Activated CD8-positive, alpha-beta memory T cell treated with anti-CD3 and anti-CD28 coated beads for 24 hours (primary cell): ENCODE measurements at places on chromosomes 16 and 17.

DNA sequence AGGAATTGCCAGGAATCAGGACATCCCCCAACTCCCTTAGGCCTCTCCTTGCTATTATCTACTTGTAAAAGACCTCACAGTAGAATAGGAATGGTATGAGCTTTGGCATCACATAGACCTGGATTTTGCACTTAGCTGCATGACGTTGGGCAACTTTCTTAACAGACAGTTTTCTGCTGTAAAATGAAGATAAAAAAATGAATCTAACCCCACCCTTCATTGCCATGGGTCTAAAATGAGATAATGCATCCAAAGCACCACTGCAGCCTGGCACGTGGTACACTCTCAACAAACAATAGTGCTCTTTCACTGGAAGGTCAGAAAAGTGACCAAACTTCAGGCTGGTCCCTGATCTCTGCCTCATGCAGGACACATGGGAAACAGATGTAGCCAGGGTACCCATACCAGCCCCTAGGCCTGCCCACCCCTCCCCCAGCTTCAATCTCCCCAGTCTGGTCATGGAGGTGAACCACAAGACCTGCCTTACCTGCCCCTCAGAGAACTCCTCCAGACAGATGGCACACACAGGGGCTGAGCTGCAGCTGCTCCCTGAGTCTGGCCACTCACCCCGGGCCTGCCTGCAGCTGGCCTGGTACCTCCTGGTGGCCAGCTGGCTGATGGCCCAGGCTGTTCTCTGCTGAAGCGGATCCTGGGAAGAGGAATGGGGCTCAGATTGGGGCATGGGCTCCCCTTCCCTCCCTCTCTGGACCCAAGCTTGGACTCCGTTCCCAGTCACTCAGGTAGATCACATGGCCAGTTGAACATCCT, 8.5 kb upstream of the SUPT4H1 start:
- DNase-seq = no peak

DNA sequence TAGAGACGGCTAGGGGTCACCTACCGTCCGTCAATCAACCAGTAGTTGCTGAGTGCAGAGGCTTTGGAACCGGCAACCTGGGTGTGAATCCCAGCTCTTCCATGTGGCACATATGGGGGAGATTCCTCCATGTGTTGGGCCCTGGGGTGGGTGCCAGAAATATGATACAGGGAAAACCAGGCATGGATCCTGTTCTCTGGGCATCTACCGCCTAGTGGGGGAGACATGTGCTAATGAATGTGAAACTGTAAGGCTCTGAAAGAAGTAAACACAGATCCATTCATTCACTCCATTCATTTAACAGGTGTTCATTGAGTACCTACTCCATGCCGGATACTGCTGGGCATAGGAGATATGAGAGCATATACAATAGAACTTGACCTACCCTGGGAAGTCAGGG, 39.5 kb upstream of the SDK2 start:
- DNase-seq = no peak

- no peak for DNase-seq
Measured at GRCh38 chr17:38534498-38534885, 71.3 kb downstream of the SRCIN1 start.

DNA sequence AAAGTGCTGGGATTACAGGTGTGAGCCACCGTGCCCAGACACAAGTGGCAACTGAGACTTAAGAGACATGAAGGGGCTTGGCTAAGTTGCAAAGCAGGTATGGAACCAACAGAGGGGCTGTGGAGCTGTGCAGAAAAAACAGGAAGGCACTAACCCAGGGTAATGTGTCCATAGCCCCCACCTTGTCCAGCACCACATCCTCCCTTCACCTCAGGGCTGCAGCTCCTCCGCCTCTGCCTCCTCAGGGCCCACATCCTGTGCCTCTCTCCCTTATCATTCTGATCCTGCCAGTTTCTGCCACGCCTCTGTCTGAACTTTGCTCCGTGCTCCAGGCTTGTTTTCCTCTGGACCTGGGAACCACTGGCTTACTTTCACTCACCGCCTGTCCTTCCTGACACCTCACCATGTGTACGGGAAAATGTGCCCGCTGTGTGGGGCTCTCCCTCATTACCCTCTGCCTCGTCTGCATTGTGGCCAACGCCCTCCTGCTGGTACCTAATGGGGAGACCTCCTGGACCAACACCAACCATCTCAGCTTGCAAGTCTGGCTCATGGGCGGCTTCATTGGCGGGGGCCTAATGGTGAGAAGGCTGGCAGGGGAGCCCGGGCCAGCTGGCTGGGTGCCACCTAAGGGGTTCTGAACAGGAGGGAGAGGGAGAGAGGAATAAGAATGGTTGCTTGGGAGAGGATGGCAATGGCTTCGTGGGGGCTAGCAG, at the start of gene TM4SF5:
TM4SF5 (plus strand) TSS at position 368 of the 716 bp plus-strand sequence; CDS start at position 405, 37 bp downstream.
- no peak for DNase-seq

DNA sequence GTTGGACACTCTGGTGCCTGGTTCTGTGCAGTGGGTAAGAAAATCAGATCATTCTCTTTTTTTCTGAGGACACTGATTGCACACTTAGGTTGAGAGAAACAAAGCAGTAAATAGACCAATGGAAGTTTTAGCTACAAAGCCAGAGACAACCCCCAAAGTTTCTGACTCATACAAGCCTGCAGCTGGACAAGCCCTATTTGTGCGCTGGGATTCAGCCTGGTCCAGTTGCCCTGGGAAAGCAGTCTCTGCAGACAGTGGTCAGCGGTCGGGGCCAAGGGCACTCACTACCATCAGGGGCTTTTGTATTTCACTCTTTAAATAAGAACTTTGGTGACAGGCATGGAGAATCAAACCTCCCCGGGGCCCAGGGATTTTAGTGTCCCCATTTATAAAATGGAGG, 6.0 kb upstream of the RHBDL3 start:
- no peak for DNase-seq

DNA sequence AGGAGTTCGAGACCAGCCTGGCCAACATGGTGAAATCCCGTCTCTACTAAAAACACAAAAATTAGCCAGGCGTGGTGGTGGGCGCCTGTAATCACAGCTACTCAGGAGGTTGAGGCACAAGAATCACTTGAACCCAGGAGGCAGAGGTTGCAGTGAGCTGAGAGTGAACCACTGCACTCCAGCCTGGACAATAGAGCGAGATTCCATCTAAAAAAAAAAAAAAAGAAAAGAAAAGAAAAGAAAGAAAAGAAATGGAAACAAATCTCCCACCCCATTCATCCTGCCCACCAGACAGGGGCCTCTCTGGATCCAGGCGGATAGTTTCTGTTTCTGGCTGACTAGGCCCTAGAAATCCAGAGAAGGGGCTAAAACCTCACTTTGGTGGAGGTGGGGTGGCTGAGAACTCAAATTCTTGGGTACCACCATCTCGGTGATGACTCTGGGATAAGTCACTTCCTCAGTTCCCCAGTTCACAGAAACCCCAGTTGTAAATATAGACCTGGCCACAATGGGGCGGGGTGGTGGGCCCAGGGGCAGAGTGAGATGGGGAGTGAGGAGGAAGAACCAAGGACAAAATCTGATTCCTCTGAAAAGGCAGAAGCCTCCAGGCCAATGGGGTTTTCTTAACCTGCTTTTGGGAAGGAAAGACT, 22.2 kb downstream of the SOCS1 start:
- peak; percentile 89 for DNase-seq

GRCh38 chr17:10610884-10611283, 46.2 kb downstream of the MYH3 start:
- DNase-seq = no peak

DNA sequence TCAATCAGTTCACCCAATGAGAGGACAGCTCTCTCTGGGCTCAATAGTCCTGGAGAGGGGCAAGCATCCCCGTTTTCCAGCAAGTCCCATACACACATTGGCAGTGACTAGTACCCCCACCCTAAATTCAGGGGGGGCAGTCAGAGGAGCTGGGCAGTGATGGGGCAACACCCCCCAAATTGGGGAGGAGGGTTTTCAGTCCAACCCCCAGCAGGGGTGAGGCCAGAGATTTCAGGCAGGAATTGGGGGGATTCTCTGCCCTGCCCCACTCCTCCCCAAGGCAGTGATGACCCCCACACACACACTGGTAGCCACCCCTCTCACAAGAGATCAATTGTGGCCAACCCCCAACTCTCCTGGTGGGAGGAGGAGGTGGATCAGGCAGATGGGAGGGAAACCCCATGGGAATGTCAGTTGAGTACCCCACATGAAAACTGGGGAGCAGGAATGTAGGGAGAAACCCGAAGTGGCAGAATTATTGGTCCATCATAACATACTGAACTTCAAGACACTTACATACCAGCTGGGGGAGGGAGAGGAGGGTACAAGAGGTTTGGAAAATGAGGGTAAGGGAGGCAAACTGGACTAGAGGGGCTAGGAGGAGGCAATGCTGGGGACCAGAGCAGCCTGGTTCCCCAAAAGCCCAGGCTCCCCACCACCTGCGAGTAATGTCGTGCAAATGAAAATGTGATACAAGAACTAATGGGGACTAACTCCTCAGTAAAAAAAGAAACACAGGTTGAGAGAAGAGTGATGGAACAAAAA, 3.1 kb downstream of the VAMP2 start:
- DNase-seq = no peak

DNA sequence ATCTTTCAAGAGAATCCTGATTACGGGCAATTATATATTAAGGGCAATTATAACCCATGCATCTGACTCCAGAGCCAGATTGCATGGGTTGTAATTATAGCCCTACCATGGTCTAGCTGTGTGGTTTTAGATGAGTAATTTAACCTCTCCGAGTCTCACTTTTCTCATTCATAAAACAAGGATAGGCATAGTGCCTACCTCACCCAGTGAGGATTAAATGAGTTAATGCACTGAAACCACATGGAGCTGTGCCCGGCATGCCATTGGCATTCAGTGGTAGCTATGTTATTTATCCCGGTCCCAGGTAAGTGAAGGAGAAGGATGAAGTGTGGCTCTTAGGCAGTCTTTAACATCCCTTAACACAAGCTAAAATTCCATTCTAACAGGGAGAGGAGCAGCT, 6.3 kb downstream of the SNX20 start:
- DNase-seq = no peak

- DNase-seq = no peak
Measured at GRCh38 chr17:29149431-29150064, 30.6 kb downstream of the MYO18A start.

DNA sequence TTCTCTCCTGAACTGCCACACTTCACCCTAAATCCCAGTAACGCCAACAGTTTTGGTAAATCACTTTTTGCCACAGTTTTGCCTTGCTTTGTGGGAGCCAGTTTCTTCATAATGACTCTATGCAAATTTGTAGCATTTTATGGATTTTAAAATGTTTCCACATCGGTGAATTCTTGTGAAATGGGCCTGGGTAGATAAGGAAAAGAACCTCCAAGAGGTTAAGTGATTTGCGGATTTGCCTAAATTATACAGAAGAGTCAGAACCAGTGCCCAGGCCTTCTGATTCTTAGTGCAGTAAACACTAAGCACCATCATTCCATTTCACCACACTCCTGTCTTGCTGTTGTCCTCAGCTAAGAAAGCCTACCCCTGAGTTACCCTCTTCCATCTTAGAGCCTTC, 17.9 kb downstream of the MINK1 start:
- no peak for DNase-seq

DNA sequence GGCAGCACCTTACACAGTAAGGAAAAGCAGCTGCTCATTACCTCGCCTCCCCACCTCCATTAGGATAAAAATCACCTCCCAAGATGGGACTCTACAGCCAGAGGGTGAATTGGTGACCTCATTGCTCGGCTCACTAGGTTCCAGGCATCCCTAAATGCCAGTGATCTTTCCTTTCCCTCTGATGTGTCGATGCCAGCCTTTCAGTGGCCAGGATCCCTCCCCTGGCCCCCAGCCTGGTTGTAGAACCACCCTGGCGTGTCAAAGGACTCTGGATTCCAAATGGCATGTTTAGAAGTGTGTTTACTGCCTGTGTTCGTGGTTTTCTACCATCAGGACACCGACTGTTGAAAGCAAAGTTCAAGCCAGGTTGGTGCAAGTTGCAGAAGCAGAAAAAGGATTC, 72.1 kb upstream of the LYRM9 start:
- DNase-seq = no peak

DNA sequence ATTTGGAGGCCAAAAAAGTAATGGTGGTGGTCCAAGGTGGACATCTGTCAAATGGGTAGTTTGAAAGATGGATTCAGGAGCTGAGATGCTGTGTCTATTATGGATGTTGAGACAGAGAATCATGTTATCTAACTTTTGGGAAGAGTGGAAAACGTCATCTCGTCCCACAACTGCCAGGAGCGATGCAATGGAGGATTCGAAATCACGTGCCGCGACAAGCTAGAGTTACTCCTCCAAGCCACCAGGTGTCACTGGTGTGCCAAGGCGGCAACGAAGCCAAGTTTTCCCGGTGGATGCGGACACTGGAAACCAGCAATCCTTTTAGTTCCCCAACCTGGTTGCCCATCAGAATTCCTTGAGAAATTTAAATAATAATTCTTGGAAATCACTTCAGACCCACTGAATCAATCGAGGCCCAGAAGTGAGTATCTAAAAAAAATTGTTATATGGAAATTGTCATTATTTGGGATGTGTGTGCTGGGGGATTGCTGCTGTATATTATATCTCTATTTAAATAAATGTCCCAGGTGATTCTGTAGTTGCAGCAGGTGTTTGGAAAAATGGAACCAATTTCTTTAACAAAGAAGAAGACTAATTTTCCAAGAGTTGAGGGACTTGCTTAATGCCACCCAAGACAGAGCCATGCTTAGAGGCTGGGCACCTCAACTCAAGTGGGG, 206.1 kb downstream of the HAPSTR1 start:
- no peak for DNase-seq

DNA sequence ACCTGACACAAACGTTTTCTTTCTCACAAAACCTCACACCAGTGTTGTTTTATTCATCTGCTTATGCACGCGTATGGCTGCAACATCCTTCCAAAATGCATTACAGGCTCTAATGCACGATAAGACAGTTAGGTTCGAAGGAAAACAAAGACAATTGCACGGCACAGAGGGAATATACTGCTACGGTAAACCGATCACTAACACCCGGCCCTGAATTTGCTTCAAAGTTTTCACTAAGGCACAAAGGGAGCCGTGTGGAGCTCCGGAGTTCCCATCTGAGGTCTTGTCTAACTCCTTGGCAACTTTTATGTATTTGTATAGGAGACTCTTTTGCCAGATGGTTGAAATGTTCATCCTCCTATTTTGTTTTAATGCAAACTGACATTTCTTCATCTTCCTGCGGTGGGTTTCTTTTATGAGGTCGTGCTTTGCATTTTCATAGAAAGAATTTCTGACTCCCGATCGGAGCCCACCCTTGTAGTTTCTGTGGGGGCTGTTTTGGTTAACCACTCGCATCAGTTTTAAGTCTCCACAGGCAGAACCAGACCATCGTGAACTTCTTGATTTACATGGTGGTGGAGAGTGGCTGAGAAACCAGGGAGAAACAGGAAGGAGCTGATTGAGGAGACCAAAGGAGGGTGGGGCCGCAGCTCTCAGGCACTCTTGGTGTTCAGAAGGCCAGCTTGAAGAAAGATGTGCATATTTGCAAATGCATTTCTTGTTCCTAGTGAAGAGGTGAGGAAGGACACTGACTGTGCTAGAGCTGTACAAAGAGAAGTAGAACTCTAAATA, 516.8 kb downstream of the MAF start:
- peak; percentile 47 for DNase-seq

- DNase-seq = no peak
Measured at GRCh38 chr16:66346221-66346620, 20.3 kb upstream of the CDH5 start.

- DNase-seq = no peak
Measured at GRCh38 chr17:19730843-19731242, 14.5 kb upstream of the SLC47A2 start.

GRCh38 chr17:9821921-9822320, at the start of gene GSG1L2:
TSS of gene GSG1L2 (minus strand) at chr17:9822079. CDS start at chr17:9822071, 8 bp downstream.
- DNase-seq = no peak

- DNase-seq = no peak
Measured at GRCh38 chr17:73588301-73588846, 55.9 kb downstream of the SDK2 start.
